OCI-LY7 (cell line): ENCODE measurements at places on chromosomes 5 and 9. TPM values are rescaled to one million over a fixed set of nuclear protein-coding genes. Genes with fewer than 3 reads are reported as not detected.

Gene DOCK2
- 196 and 205 TPM in 2 replicates for total RNA-seq

DNA sequence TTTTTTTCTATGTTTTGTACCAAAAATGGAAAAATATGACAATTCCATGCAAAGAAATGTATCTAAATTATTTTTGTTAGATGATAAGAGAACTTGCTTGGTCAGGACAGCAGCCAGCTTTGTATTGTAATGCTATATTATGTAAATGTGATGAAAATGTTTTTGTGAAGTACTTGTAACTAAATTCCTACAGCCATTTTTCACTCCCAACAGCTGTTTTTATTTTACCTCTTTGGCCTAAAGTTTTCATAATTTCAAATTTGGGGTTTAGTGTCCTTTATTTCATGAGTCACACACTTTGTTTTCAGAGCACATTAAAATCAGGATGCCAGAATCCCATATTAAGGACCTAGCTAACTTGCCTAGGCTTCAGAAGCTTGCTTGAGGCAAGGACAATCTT is 64.1 kb downstream of the WDR41 start:
- no peak for DNase-seq

DNA sequence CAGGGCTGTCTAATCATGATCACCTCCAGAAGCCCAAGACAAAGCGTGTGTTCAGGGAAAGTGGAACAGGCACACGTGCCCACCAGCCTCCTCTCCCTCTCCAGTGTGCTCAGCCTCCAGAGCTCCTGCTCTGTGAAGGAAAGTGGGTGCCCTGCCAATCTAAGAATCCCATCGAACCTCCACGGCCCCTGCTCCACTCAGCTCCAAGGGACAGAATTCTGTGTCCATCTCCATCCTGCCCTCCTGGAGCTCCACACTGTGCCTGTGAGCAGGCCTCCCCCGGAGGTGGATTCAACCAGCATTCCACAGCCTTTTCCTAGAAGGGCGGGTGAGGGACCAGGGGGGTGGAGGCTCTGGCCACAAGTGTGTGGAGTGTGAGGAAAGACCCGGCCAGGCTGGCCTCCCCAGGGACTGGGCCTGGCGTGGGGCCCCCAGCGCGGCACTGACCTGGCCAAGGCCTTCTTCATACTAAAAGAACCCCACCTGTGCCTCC is 6.0 kb downstream of the EEIG1 start:
- no peak for DNase-seq

DNA sequence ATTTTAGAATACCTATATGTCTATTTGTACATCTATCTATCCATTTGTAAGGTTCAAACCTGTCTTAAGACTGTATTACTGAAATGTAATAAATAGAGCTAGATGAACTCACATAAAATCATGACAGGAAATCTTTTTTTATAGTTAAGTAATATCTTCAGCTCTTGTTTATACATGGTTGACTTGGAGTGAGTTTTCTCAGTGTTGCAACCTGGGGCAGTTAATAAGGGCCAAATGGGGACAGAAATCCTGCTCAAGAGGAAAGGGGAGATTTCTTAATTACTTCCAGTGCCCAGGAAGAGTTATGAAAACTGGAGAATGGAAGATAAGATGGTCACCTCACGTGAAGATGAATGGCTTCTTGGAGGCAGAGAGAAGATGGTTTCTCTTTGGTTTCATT is 265.1 kb upstream of the FBXL7 start:
- no peak for DNase-seq

- no peak for DNase-seq
These were observed 190.7 kb downstream of the DOCK8 start for GRCh38 chr9:405341-405740.

DNA sequence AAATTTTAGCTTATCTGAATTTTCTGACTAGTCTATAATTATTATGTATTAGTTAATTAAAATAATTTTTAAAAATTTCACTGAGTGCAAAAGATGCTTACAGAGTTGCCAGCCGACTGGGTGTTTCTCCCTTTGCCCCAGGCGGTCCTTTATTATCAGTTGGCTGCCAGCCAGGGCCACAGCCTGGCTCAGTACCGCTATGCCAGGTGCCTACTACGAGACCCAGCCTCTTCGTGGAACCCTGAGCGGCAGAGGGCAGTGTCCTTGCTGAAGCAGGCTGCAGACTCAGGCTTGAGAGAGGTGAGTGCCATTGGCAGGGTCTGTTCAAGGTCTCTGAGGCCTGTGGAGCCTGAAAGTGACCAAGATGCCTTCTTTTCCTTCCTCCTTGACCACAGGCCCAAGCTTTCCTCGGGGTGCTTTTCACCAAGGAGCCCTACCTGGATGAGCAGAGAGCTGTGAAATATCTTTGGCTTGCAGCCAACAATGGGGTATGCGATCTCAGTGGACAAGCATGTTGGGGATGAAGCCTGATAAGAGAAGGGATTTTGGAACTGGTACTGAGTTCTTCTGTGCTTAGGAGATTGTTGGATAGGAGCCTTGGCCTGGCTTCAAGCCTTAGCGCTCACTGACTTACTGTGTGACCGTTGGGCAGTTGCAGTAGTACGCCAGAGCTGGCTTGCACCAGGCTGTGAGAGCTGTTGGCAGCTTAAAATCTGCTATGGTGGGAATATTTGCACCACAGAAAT is 10.6 kb downstream of the DELE1 start:
- no peak for DNase-seq

- no peak for DNase-seq
These were observed 16.1 kb upstream of the NDST1 start for GRCh38 chr5:150491876-150492275.

DNA sequence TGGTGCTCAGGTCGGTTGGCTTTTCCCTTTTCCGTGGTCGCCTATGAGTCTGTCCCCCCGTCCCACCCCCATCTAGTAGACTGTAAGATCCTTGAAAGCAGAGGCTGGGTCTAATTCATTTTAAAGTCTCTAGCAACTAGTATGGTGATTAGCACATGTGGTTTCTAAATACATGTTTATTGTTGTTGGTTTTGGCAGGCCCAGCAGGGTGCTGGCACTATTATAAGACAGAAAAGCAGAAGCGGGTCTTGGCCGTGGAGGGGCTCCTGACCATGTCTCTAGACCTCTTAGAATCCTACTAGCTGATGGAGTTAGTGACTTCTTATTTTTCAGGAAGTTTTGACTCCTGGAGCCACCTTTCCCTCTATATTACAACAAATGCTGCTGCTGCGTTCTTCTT is 61.5 kb upstream of the TNFSF8 start:
- DNase-seq, result no peak

DNA sequence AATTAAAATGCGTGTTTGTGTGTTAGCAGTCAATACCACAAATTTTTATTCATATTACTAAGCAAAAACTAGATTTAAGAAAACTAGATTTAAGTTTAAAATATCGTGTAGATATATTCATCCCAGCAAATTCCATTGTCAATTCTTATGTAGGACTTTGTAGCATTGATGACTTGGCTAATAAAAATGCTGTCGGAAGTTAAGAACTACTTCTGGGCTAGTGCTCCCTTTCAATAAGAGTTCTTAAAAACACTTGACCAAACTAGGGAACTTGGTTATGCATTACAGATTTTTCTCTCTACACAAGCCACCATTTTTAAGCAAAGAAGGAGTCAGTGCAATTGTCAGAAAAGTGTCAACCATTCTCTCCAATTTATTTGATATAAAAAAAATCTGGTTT is 68.7 kb upstream of the RAD23B start:
- no peak for DNase-seq
